NCI-H1436 (cell line): ENCODE measurements at places on chromosomes 5 and 9.

GRCh38 chr9:135705376-135705775 lies 3.4 kb downstream of the KCNT1 start:
- no peak for DNase-seq

DNA sequence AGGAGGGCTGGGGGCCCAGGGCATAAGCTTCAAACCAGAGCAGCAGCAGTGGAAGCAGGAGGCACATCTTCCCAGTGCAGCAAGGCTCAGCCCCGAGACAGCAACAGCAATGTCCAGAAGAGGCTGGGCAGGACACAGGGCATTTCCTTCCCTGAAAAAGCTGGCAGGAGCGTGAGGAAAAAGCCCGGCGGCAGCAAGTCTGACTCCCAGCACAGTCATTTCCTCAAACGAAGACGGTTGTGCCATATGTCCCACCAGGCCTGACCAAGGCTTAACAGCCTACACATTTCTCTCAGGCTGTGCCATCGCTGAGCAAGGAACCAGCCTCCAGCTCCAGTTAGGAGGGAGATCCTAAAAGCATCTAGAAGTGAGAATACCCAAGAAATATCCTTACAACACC lies 74.5 kb downstream of the APTX start:
- DNase-seq: no peak

DNA sequence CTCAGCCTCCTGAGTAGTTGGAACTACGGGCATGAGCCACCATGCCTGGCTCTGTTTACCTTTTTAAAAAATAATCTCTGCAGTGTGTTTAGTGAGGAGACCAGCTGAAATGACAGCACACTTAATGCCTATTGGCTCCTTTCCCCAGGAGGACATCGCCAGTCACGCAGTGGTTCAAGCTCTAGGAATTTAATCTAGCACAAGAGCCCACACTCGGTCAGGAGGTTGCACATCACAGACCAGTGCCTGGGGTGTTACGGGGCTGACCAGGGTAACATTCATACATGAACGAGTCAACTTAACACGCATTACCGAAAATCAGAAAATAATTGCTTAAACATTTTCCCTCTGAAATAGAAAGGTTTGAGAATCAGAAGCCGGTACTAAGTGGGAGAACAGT lies 217.0 kb downstream of the GOLPH3 start:
- no peak for DNase-seq

DNA sequence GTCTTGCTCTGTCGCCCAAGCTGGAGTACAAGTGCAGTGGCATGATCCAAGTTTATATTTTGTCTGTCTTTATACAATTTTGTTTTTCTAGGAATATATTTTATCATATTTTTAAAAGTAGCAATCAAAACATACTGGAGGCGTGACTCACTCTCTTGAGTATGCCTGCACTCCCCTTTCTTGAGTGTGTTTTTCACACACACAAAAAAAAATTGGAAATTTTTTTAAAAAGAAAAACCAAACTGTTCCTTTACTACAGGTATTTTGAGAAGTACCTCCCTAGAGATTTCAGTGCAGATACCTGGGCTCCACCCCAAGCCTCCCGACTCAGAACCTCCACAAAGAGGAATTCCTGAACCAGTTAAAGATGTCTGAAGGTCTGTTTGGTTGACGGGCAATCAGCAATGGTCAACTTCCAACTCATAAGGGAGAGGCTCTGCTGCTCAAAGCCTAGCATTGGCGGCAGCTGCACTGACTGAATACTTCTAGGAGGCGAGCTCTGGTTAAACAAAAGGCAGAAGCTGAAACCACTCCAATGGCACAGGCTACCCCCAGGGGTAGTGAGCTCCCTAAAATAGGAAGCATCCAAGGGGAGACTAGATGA lies 27.4 kb downstream of the PDE6A start:
- DNase-seq: no peak

DNA sequence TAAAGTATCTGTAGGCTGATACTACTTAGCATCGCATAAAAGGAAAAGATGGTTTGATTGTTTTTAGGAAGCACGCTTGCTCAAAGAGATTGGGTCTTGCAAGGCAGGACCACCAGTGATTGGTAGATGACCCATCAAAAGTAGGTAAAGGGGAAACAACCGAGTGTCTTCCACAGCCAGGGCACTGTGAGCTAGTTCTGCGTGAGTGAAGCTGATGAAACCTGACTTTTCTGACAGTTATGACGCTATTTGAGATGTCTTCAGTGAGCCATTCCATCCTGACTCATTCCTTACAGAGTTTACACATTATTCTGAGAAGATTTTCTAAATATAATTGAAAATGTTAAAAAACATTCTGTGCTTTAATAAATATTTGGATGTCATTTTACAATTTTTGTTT lies 49.7 kb downstream of the BASP1 start:
- DNase-seq: no peak
